Tibial nerve (tissue), 4 donors: ENCODE measurements at places on chromosomes 1 and 21. TPM values are rescaled to one million over a fixed set of nuclear protein-coding genes. Genes with fewer than 3 reads are reported as not detected.

ALG6 gene
- 10.6 TPM for total RNA-seq

DNA sequence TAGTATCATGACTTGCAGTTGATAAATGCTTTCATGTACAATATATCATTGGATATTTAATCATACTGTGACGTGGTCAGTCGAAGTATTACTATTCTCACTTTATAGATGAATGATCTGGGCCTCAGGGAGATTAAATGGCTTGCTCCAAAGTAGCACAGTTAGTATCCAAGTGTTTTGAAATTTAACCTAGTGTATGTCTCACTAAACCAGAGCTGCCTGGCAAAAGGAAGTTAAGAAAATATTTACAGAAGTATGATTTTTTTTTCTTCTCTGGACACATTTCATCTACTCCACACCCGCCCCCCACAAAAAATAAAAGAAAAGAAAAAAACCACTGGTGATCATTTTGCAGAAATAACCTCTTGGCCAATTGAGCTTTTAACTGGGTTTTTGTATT, 71.9 kb upstream of the CXADR start:
- no peak overlapping the region for H3K27ac ChIP-seq
- H3K4me3 ChIP-seq = no peak overlapping the region
- no peaks in the 10 kb centered on the region for H3K27me3 ChIP-seq
- no peaks in the 10 kb centered on the region for H3K36me3 ChIP-seq
- H3K4me1 ChIP-seq = peaks cover 4% of the 10 kb centered on the region

GRCh38 chr1:230189824-230190223, 122.8 kb downstream of the GALNT2 start:
- H3K27ac ChIP-seq = no peak overlapping the region
- H3K4me3 ChIP-seq = no peak overlapping the region
- peaks cover 21% of the 10 kb centered on the region for H3K4me1 ChIP-seq
- H3K27me3 ChIP-seq = no peaks in the 10 kb centered on the region
- no peak for DNase-seq
- H3K36me3 ChIP-seq = peaks cover 7% of the 10 kb centered on the region

MATN1 gene
- not detected for total RNA-seq

GRCh38 chr1:168556647-168557046, 12.8 kb upstream of the XCL2 start:
- no peaks in the 10 kb centered on the region for H3K4me1 ChIP-seq
- no peak overlapping the region for H3K27ac ChIP-seq
- DNase-seq = no peak
- no peaks in the 10 kb centered on the region for H3K36me3 ChIP-seq

DNA sequence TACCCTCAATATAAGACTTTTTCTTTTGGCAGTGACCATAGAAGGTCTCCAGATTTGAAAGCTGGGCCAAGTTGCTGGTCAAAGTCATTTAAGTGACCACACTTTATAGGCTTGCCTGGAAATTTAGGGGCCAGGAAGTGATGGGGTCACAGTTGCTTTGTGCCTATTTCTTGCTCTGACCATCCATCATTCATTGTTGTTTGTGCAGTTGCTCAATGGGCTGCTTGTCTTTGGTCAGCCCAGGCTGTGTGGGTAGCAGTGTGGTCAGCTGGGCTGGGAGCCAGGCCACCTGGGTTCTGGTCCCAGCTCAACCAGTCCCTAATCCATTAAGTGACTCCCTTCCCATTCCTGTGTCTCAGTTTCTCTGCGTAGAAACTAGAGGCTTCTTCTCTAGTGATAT, 2.1 kb upstream of the OTUD7B start:
- DNase-seq = no peak
- no peak overlapping the region for H3K4me3 ChIP-seq
- H3K27me3 ChIP-seq = no peaks in the 10 kb centered on the region
- H3K36me3 ChIP-seq = no peaks in the 10 kb centered on the region
- peak overlapping the region; percentile 96 for H3K27ac ChIP-seq

DNA sequence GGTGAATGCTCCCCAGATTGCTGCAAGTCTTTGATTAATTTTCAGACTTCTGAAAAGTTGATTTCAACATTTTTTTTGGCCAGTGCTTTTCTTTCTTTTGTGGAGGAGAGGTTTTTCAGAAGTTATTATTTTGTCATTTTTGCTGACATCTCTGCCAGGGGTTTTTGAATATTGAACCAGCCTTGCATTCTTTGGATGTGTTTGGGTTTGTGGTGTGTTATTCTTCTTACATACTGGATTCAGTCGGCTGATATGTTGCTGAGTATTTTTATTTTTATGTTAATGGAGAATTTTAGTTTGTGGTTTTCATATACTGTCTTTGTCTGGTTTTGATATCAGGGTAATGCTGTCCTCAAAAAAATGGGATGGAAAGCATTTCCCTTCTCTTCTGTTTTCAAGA, 25.3 kb downstream of the OBSCN start:
- H3K4me3 ChIP-seq = no peak overlapping the region
- no peaks in the 10 kb centered on the region for H3K27me3 ChIP-seq
- H3K4me1 ChIP-seq = no peaks in the 10 kb centered on the region
- H3K27ac ChIP-seq = no peak overlapping the region

DNA sequence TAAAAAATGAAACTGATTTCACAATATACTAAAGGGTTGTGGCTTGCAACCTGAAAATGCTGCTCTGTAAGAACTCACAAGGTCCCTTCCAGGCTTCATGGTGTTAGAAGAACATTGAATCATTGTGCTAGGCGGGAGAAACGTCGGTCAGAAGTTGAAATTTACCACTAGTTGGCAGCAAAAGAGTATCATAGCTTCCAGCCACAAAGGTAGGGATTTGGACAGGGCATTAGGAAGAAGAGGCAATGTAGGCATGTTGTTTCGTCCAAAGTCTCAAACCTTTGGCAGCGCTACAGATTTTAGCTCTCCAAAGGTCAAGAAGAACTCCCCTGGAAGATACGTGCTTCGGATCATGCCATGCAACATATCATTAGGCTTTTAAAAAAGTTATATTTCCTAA, 62.5 kb upstream of the ZP4 start:
- H3K4me1 ChIP-seq = no peaks in the 10 kb centered on the region
- no peak overlapping the region for H3K4me3 ChIP-seq
- DNase-seq = no peak
- no peaks in the 10 kb centered on the region for H3K36me3 ChIP-seq
- H3K27me3 ChIP-seq = no peaks in the 10 kb centered on the region

- no peak overlapping the region for H3K27ac ChIP-seq
- no peaks in the 10 kb centered on the region for H3K4me1 ChIP-seq
- DNase-seq = no peak
- no peaks in the 10 kb centered on the region for H3K27me3 ChIP-seq
- peaks cover 8% of the 10 kb centered on the region for H3K36me3 ChIP-seq
These were observed 40.4 kb downstream of the LDLRAD2 start for GRCh38 chr1:21852282-21853130.

DNA sequence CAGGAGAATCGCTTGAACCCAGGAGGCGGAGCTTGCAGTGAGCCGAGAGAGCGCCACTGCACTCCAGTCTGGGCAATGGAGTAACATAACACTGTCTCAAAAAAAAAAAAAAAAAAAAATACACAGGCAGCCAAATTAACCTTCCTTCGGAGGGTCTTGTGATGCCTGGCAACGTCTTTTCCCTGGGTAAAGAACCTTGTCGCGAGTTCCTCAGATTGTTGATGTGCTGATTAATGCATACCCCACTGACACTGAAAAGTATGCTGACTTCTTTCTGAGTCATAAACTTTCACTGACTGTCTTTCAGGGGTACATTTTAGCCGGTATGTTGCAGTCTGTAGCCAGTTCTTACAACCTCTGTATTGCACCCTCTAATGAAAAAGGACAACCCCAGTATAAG, 95.1 kb upstream of the SOD1 start:
- H3K4me1 ChIP-seq = peaks cover 13% of the 10 kb centered on the region
- H3K27ac ChIP-seq = no peak overlapping the region
- H3K36me3 ChIP-seq = no peaks in the 10 kb centered on the region
- no peak for DNase-seq
- no peak overlapping the region for H3K4me3 ChIP-seq

DNA sequence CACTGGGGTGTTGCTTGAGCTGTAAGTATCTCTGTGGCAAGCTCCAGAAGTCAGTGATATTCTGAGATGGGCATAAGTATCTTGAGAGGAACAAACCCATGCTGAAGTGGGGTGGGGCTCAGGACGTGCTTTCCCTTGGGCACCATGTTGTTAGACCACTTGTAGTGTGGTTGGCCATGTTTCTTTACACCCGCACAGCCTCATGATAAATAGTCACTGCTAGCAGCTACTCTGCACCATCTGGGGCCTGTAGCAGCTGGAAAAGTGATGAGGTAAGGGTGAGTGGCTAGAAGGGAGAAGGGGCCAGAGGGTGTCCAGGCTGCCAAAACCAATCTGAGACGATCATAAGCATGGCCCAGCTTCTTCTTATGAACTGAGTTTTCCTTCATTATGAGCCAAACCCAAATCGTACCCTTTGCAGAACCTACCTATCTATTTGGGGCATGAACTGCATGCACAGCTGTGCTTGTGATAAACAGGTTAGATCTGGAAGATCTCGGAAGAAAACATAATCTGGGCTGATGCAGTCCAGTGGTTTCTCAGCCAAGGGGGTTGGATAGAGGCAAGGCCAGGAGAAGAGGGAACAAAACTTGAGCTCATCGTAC, 91.9 kb upstream of the IRF2BP2 start:
- H3K4me1 ChIP-seq = peaks cover 34% of the 10 kb centered on the region
- no peak overlapping the region for H3K4me3 ChIP-seq
- H3K27ac ChIP-seq = no peak overlapping the region

VASH2 gene
- total RNA-seq = 0.63 TPM

- no peak overlapping the region for H3K4me3 ChIP-seq
- no peaks in the 10 kb centered on the region for H3K4me1 ChIP-seq
- H3K36me3 ChIP-seq = no peaks in the 10 kb centered on the region
- H3K27me3 ChIP-seq = no peaks in the 10 kb centered on the region
- no peak for DNase-seq
These were observed 164.3 kb upstream of the ATP1B1 start for GRCh38 chr1:168942165-168942564.

- no peak for DNase-seq
- peaks cover 12% of the 10 kb centered on the region for H3K36me3 ChIP-seq
- peak overlapping the region; percentile 84 for H3K27ac ChIP-seq
- no peaks in the 10 kb centered on the region for H3K27me3 ChIP-seq
These were observed 4.0 kb downstream of the H6PD start for GRCh38 chr1:9238550-9238949.

CELA2A gene
- total RNA-seq = 1.6 TPM

SRGAP2B gene
- total RNA-seq = 52.5 TPM

DNA sequence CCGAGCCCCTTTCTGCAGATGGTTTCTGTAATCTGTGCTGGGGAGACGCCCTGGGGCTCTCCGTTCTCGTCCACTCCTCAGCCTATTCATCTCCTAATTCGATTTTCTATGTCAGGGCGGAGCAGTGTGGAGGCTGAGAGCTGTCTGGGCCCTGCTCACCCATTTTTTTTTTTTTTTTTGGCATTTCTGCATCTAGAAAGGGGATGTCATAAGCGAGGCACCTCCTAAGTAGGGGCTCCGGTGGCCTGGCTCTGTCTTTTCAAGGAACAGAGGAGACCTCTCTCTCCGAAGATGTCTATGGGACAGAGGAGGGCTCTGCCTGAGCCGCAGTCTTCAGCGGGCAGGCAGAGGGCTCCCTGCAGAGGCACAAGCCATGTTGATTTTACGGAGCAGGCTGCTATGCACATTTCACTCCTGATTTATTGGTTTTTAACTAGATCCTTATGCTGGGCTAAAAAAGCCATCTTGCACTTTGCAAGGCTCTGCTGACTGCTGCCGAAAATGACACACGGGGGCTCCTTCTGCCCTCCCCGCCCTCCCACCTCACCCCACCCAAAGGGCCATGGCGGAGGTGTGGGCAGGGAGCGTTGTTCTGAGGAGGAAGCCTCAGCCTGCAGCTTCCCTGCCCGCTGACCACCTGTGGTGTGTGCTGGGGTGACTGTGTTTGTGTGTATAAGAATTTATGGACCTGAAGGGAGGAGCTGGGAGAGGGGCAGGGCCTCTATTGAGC, 71.0 kb downstream of the FOXD2 start:
- no peaks in the 10 kb centered on the region for H3K27me3 ChIP-seq
- DNase-seq = no peak
- peak overlapping the region; percentile 34 for H3K4me3 ChIP-seq
- peak overlapping the region; percentile 36 for H3K27ac ChIP-seq
- no peaks in the 10 kb centered on the region for H3K4me1 ChIP-seq

- H3K4me3 ChIP-seq = no peak overlapping the region
- H3K36me3 ChIP-seq = no peaks in the 10 kb centered on the region
- no peak overlapping the region for H3K27ac ChIP-seq
- H3K4me1 ChIP-seq = no peaks in the 10 kb centered on the region
- no peak for DNase-seq
These were observed 113.2 kb upstream of the CYYR1 start for GRCh38 chr21:26686278-26686677.

DNA sequence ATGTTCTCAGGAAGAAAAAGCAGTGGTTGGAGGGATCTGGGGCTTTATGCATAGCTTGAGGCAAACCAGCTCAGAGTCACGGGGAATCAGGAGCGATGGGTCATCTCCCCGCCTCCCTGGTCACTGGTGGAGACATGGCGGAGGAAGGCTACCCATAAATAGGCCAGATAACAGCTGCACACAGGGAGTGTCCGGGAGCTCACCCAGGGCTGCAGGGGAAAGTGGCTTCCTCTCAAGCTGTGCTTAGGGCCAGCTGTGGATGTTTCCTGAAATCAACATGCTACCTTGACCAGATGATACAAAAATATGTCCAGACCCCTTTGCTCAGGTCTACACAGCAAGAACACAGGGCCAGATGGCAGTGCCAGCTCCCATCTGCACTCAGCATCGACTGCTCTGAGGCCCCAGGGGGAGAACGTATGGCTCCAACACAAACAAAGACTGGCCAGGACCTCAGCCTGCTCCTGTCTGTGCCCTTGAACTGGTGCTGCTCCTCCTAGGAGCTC, 27.1 kb upstream of the RERE start:
- H3K36me3 ChIP-seq = no peaks in the 10 kb centered on the region
- no peaks in the 10 kb centered on the region for H3K27me3 ChIP-seq
- peaks cover 3% of the 10 kb centered on the region for H3K4me1 ChIP-seq
- DNase-seq = no peak
- H3K27ac ChIP-seq = no peak overlapping the region

ESRRG gene
- total RNA-seq = 1.7 TPM

DNA sequence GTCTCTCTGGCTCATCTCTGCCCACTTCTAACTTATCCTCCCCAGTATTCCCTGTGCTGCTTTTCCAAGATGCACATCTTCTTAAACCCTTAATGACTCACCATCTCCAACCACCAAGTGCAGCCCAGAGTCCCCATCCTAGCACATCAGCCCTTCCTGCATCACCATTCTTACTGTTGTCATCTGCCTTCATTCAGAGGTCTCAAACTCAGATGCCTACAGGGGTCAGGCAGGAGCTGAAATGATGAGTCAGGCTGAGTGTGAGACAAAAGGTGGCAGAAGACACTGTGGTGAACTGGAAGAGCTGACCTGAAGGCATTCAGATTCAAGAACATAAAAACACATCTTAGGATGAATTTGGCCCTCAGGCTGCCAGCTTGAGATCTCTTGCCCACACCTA, 34.6 kb downstream of the OLFML2B start:
- peaks cover 16% of the 10 kb centered on the region for H3K4me1 ChIP-seq
- no peaks in the 10 kb centered on the region for H3K27me3 ChIP-seq
- no peaks in the 10 kb centered on the region for H3K36me3 ChIP-seq
- no peak overlapping the region for H3K4me3 ChIP-seq
- DNase-seq = no peak
- H3K27ac ChIP-seq = peak overlapping the region; percentile 62
